Uterus (tissue), 4 donors: ENCODE measurements at places on chromosomes 4 and X. TPM values are rescaled to one million over a fixed set of nuclear protein-coding genes. Genes with fewer than 3 reads are reported as not detected.

The CTPS2 gene
- total RNA-seq = 7.1 TPM

The XAGE2 gene
- total RNA-seq = not detected

The GAGE12H gene
- total RNA-seq = not detected

DNA sequence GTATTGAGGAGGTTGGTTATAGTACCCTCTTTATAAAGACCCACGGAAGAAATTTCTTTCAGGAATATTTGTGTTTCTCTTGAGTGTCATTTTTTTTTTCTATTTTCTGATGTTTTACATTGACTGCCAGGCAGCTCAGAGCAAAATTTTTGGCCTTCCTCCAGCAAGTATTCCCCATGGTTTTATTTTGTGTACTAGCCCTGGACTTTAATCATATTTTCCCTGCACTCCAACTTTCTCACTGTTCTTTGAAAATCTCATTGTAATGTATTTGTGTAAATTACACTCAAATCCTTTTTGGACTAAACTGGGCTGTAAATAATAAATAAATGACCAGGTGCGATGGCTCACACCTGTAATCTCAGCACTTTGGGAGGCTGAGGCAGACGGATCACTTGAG lies 45.6 kb upstream of the USP46 start:
- DNase-seq = no peak

GRCh38 chrX:95703696-95704095 lies 980.9 kb upstream of the DIAPH2 start:
- no peak for DNase-seq

- DNase-seq = no peak
Measured at GRCh38 chr4:76011018-76011670, 3.8 kb upstream of the CXCL9 start.

GRCh38 chrX:23788946-23789345 lies 6.0 kb downstream of the SAT1 start:
- DNase-seq = no peak

- DNase-seq = no peak
Measured at GRCh38 chr4:176538217-176538925, 218.6 kb downstream of the SPCS3 start.

DNA sequence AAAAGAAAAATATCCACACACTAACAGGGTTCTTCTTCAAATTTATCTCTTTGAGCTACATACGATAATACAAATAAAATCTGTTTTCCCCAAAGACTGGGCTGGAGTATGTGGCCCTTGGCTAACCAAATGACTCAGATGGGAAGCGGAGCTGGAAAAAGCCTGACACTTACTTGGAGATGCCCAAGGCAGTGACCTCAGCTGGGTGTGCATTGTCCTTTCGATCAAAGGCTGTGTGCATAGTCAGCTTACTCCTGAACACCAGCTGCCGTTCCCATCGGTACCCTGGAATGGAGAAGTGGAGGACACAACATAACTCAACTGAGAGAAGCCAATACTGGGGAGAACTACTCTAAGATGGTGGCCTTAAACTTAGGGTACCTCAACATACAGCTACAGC lies 95.1 kb downstream of the CDS1 start:
- DNase-seq = no peak

DNA sequence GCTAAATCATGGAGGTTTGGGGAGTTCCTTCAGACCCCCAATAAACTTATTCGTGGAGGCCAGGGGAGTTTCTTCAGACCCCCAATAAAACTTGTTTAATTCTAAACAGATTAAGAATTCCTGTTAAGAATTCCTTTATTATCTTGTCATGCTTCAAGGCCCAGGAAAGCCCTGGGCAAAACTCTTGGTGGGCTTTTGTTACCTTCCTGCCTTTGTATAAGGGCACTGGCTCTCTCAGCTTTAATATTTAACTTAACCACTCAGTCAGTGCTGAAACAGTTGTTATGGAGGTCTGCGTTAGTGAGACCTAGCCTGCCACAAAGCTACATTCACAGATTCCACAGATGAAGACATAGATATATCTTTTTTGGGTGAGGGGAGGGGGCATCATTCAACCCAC lies 29.0 kb upstream of the LGI2 start:
- no peak for DNase-seq
